ENCODE measurements at places on chromosomes 5 and 9.

- peak; percentile 46 for DNase-seq
These were observed 48.5 kb upstream of the RLN1 start for GRCh38 chr9:5388026-5388819.

DNA sequence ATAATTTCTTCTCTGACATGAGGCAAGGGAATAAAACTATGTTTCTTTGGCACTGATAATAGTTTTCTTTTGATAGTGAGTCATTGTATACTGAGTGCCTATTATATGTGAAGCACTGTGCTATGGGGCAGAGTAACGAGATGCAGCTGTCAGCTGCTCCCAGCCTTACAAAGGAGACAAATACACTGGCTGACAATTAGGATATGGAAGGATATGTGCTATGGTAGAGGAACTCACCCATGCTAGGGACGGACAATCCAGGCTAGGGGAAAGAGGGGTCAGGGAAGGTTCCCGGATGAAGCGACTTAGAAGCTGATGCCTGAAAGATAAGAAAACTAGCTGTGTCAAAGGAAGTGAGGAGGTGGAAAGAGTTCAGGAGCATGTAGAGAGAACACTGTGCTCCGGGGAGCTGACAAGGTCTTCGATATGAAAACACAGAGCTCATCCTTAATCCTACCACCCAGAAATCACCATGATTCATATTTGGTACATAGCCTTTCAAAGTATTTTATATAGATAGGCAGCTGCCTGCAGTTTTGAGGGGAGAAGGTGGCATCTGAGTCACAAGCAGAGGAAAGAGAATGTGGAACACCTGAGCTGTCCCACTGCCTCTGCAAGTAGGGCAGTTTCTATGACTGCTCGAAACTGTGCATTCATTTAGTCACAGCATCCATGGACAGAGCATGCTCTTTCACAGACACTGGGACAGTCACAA, 12.1 kb downstream of the BSPRY start:
- DNase-seq = peak; percentile 31

DNA sequence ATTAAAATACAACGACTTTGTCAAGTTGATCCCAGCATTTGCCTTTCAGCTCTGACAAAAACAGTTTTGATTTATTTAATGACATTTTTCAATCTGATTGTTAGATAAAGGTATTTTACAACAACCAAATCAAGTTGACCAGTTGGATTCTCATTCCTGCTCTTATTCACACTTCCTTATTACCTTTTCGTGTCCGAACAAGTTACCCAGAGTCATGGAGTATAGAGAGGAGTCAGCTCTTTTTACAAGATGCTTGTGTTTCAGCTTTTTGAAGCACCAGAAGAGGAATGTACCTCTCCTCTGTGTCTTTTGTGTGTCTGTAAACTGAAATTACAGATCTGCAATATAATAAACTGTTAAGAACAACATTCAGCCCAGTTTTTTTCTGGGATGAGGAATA, 151.3 kb upstream of the TMEM161B start:
- DNase-seq = no peak

DNA sequence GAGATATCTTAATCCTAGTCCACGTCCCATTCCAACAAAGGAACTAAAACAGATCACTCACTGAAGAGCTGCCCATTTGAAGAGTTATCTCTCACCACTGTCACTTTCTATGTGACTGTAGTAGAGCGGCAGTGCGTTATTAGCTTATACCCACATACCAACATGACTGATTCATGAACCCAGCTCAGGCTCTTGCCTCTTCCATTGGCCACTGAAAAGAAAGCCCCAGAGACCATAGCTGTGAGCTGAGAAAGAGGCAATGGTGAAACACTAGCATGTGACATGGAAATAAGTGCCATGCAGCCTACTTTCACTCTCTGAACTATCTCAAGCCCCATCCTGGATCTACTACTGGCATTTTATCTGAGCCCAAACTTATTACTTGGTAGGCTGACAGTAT, 151.7 kb upstream of the MOCS2 start:
- DNase-seq = no peak

- no peak for DNase-seq
These were observed 259.8 kb downstream of the NDUFS4 start for GRCh38 chr5:53820119-53820801.

GRCh38 chr5:41843456-41844370, 26.5 kb downstream of the OXCT1 start:
- DNase-seq = peak; percentile 31

- DNase-seq = peak; percentile 63
These were observed 16.0 kb upstream of the JADE2 start for GRCh38 chr5:134509308-134510040.

DNA sequence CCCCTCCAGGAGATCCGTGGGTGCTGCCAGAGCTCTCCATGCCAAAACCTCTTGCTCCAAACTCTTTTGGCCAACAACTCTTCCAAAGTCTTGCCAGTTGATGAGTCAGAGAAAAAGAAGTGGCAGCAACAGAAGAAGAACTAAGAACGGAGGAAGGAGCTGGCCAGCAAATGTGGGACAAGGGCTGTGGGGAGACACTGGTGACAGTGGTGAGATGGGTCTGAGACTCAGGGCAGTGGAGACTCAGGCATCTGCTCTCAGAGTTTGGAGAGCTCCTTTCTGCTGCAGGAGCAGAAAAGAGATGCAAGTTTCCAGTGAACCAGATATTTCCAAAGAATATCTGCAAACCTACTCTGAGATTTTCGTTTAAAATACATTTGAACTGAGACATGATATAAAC, 92.3 kb upstream of the SEMA6A start:
- no peak for DNase-seq

GRCh38 chr5:10199692-10200091, 50.0 kb downstream of the ATPSCKMT start:
- no peak for DNase-seq

DNA sequence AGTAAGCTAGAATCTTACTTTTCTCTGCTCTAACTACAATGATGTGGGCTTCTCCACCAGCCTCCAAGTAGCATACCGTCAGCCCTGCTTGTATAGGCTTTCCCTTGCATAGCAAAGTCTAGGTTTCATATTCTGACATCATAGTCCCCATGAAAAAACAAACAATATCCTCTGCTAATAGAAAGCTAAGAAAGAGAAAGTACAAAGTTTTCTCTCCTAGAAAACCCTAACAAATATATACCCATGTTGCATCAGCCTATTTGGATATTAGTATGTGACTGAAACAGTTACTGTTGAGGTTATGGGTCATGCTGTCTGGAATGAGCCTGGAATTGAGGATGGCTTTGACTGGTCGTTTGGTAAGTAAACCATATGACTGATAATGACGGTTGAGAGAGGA, 1696.0 kb downstream of the MAT2B start:
- DNase-seq = peak; percentile 34

DNA sequence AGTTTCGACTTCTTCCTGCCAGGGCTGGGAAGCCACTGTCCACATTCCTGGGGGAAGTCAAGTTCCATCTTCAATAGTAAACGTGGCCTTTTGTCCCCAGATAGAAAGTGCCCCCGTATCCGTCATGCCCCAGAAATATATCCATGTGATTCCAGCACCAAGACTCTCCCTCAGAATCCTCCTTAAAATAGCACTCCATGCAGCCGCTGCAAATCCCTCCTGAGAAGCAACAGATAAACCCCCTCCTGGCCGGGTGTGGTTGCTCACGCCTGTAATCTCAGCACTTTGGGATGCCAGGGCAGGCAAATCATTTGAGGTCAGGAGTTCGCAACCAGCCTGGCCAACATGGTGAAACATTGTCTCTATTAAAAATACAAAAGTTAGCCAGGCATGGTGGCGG, 126.1 kb downstream of the OLFM1 start:
- no peak for DNase-seq

DNA sequence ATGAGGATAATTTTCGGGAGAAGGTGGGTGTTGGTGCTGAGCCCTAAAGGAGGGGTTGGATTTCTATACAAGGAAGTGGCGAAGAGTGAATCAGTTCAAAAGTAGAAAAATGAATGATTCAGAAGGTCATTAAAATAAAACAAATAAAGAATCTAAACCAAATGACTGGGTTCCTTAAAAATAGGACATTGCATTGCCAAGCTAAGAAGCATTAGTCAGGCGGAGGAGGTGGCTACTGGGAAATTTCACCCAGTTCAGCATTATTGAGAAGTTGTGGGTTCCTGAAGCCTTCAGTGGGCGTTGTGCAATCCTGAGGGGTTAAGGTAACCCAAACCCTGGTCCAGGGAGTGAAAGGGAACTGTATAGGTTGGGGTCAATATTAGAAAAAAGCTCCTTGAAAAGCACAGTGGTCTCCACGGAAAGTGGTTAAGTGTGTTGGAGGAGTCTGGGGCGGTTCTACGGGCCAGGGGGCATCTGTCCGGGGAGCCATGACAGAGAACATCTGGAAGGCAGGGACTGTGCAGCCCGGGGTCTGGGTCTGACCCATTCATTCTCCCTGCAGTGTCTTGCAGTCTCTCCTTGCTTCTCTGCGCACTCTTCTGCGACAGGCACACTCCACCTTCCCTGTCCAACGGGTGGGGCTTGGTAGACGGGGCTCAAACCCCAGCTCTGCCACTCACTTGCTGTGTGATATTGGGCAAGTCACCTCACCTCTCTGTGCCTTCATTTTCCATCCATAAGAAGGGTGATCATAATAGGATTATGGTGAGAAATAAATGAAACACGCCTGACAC, 27.6 kb upstream of the DUSP1 start:
- peak; percentile 94 for DNase-seq

DNA sequence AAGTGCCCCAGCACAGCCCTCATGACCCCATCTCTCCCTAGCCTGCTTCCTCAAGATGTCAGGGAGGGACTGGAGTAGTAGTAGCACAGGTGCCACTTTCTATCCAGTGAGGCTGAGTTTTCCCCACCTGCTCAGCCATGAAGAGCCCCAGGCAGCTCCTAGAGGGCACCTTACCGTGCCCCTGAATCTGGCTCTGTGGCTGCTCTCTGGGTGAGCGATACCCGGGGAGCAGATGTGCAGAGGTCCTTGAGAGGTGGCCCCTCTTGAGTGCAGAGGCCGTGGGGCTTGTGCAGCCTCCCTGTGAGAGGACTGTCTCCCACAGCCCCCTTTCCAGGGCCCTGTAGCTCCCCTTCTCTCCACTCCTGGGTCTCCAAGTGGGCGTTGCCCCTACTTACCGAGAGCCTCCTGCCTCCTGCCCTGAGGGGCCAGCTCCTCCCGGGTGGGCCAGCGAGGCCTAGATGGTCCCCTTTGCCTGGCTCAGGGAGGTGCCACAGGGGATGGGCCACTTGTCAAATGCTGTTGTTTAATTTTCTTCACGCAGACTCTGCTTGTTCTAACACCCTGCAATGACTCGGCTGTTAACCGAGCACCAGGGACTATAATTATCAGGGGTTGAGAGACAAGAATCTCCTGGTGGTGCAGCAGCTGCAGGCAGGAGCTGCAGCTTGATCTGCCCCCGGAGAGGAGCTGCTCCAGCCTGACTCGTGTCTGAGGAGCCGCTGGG, 29.6 kb upstream of the PITX1 start:
- DNase-seq = no peak
